ENCODE measurements at places on chromosomes 12 and 14.

- DNase-seq: no peak
Measured at GRCh38 chr14:72657214-72657921, 236.5 kb downstream of the DPF3 start.

DNA sequence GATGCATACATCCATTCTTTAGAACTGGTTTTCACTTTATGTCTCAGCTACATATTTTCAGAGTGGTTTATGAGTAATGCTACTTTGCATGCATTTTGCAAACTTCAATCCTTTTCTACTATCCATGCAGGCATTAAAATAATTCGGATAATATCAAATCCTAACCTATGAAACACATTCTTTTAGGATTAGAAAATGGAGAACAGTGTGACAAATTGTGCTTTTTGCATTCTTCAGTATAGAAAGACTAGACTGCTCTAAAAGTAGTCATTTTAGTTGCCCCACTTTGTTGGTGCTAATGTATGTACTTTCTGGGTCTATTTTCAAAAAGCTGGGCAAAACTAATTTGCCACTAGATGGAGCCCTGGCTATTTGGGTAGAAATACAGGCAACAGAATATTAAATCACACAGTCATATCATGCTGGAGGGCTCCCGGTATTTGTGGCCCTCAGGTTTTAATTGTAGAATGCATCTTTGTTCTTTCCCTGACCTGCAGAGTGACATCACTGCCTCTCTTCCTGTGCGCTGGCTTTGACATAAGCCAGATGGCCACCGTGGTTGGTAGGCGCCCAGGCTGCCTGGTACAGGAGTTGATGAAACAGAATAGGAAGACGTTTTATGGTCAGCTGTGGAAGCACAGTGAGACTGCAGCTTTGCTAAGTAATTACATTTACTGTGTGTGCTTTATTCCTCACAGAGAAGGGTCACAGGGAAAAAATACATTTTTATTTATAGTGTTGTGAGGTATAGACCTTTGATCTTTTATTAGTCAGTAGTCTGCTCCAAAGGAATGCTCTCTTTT is 28.1 kb downstream of the MSRB3 start:
- peak; percentile 37 for DNase-seq

DNA sequence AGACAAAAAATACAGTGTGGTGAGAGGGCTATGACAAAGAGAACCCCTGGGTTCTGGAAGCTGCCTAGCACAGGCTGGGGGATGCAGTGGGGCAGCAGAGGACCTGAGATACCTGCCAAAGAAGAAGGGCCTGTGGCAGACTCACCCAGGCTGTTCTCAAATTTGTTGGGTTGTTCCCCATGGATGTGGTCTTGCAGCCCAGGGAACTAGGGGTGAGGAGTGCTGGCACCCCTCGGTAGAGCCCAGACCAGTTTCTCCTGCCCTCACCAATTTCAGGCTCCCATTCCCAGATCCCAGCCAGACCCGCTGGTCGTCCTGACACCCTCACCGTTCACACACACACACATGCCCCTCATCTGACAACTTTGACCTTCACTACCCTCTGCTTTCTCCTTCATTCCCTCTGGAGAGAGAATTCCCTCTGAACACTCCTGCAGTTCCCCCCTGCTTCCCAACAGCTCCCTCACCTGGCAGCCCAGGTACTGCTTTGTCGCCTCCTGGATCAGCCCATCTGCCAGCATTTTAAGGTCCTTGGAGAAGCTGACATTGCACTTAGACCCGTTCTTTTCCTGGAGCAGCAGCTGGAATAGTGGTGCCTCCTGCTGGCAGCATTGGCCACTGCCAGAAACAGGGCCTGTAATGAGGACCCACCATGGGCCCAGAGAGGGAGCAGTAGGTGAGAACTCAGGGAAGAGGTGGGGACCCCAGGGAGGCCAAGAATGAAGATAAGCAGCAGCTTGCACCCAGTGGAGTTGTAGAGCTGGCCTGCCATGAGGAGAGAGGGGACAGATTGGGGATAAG is 5.9 kb upstream of the GDF11 start:
- DNase-seq: peak; percentile 84

DNA sequence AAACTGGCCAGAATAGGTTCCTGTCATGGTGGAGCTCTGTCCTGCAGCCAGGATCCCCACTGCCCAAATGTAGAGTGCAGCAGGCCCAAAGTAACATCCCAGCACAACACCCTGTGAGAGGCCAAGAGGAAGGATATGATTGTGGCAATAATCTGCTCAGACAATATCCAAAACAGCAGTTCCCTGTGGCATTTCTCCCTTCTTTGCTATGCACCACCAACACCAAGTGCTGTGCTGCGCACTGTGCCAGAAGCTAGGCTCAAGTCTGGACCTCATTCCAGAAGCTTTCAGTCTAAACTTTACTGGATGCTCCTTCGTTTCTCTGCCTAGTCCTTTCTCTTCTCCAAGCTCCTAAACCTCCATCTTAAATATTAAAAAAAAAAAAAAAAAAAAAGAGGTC is 33.4 kb downstream of the SLC11A2 start:
- DNase-seq: no peak

DNA sequence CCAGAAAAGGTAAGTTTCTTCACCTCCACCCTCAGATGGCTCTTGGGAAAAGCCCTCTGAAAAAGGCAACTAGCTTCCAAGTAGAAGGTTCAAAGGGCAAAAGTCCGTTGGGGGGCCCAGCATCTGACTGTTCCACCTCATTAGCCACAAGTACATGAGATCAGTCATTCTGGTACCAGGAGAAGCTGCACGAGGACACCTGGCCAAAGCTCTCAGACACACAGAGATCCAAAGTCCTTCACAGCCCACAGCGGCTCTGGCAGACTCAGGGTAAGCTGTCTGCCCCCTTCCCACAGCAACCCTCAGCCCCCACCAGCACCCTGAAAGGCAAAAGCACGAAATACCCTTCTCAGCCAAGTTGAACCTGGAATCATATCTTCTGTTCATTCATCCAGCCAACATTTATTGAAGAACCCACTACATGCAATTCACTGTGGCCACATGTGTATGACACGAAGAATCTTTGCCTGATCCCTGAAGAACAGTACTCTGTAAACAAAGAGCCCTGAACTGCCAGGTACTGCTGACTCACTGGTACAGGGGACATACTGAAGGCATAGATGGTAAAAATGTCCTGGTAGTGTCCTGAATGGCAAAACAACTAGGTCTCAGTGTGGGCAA is 19.0 kb downstream of the SLC7A7 start:
- DNase-seq: peak; percentile 60

GRCh38 chr14:59483819-59484638 is at the start of the genes JKAMP and L3HYPDH:
TSS of gene JKAMP (plus strand) at chr14:59484517. CDS start at chr14:59484590, 73 bp downstream.
TSS of gene L3HYPDH (minus strand) at chr14:59484408. CDS start at chr14:59484316, 92 bp downstream.
- DNase-seq: peak; percentile 92

DNA sequence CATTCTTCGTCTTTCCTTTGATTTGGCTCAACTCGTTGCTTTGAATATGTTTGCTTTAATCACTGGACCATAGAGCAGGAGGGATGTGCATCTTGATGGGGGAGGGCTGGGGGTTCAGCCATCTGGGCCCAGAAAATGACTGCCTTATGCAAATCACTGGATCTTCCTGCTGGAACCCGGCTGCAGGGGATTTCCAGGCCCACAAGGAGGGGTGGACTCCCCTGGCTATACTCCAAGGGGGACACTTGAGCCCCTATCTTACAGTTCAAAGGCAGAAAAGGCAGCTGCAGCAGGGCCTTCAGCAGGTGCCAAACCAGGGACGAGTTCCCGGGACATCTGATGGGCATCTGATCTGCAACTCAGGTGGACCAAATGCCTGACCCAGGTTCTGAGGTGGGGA is 122.5 kb downstream of the DICER1 start:
- no peak for DNase-seq

DNA sequence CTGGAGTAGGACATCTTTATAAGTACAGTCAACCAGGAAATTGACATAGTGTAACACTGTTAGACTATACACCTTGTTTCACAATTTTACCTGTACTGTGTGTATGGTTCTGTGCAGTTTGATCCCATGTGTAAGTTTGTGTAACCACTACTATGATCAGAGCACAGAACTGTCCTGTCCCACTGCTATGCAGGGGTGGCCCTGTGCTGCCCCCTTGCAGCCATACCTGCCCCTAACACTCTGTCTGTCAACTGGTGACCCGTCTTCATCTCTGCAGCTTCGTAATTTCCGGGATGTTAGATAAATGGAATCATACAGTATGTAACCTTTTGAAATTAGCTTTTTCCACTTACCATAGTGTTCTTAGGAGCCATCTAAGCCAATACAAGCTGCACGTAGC is 58.7 kb upstream of the RD3L start:
- DNase-seq: peak; percentile 21

Data from HepG2 (cell line).